Peyer's patch (tissue), 4 donors: ENCODE measurements at places on chromosomes 6 and 20. TPM values are rescaled to one million over a fixed set of nuclear protein-coding genes. Genes with fewer than 3 reads are reported as not detected.

Gene OPRM1
- total RNA-seq: not detected

Gene THBD
- total RNA-seq: 7.9 TPM

DNA sequence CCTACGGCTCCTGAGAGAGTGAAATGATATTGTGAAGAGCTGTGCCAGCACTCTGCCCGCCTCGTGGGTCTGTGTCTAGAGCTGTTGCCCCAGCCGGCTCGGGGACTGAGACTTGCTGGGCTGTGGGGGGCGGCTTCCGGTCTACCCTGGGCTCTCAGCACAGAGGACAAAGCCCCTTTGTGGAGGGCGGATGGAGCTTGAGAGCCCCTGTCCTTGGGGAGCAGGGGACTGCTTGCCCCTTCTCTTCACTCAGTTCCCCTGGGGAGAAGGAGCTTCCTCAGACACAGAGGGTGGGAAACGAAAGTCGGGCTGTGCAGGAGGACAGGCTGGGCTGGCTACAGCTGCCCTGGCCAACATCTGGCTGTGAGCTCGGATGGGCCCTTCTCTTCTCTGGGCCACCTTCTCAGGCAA is 11.0 kb downstream of the SRC start:
- H3K36me3 ChIP-seq: peaks cover 10% of the 10 kb centered on the region
- peaks cover 54% of the 10 kb centered on the region for H3K4me1 ChIP-seq
- H3K4me3 ChIP-seq: no peak overlapping the region

DNA sequence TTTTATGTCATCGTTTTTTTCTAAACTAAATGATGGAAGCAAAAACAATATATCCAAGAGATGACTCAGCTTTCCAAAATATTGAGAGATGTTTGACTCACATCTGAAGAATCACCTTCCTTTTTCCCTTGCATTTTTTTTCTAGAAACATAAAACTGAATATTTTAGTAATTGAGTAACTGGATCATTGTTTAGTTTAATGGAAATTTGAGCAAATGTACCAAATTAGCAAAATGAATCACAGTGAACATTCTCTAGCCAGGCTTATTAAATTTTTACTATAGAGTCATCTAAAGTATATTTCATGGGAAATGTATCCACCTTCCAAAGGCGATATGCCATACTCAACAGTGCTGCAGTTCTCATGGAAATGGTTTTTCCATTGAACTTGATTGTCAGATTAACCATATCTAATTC is 145.5 kb downstream of the TENT5A start:
- no peaks in the 10 kb centered on the region for H3K36me3 ChIP-seq
- H3K4me3 ChIP-seq: no peak overlapping the region

GRCh38 chr20:62595491-62595890 is 46.8 kb upstream of the SLCO4A1 start:
- no peak overlapping the region for H3K27ac ChIP-seq
- H3K4me3 ChIP-seq: no peak overlapping the region
- DNase-seq: no peak
- no peaks in the 10 kb centered on the region for H3K4me1 ChIP-seq
- H3K36me3 ChIP-seq: no peaks in the 10 kb centered on the region
- peaks cover 4% of the 10 kb centered on the region for H3K27me3 ChIP-seq

Gene ASIP
- total RNA-seq: not detected

- H3K36me3 ChIP-seq: no peaks in the 10 kb centered on the region
- H3K27ac ChIP-seq: no peak overlapping the region
- DNase-seq: no peak
- H3K4me3 ChIP-seq: no peak overlapping the region
- H3K27me3 ChIP-seq: no peaks in the 10 kb centered on the region
- H3K4me1 ChIP-seq: no peaks in the 10 kb centered on the region
Observed at GRCh38 chr6:145733207-145733606, 2.1 kb downstream of the EPM2A start.

Gene IL20RA
- not detected for total RNA-seq

DNA sequence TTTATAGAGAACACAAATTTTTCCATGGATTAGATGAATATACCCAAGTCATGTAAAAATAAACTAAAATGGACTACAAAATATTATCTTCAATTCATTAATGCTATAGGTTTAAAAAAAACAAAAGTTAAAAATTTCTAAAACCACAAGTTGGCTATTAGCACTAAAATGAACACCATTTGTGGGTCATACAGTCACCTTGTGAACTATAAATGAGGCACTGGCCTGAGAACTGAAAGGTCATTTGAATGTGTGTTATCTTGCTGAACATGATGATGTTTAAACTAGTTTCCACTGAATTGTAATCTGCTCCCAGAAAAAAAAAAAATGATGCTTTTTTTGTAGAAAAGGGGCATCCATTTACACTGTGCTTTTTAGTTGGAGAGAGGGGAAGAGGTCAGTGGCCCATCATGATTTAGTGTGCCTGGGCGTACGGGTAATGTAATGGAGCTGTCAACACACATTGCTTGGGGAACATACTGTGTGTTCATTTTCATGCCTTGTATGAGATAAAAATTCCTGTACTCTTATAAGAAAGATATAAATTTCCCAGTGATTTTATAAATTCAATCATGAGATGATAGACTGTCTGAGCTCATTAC is 96.6 kb upstream of the FKBP1C start:
- H3K36me3 ChIP-seq: no peaks in the 10 kb centered on the region
- no peak overlapping the region for H3K4me3 ChIP-seq

Gene MUCL3
- total RNA-seq: not detected

DNA sequence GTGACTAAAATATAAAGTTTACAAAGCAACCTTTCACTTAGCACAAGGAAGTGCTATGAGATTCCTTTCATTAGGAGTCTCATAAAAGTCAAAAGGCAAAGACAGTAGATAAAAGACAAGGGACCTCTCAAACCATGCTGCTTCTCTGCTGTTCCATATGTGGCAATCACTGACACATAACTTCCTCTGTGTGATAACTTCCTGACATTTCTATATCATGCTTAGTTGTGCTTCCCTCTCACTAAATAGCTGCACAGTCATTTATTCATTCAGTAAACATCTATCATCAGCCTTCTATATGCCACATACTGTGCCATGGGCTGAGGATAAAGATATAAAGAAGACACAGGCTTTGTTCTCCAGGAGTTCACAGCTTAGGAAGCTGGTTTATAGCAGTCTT is 214.8 kb upstream of the GRIK2 start:
- no peaks in the 10 kb centered on the region for H3K27me3 ChIP-seq
- no peak overlapping the region for H3K4me3 ChIP-seq
- H3K27ac ChIP-seq: no peak overlapping the region
- DNase-seq: no peak

Gene SLC12A5
- total RNA-seq: not detected

Gene MDFI
- total RNA-seq: not detected

- H3K27ac ChIP-seq: no peak overlapping the region
- H3K36me3 ChIP-seq: no peaks in the 10 kb centered on the region
- no peak overlapping the region for H3K4me3 ChIP-seq
- no peak for DNase-seq
Observed at GRCh38 chr20:58466729-58467571, 48.2 kb downstream of the APCDD1L start.

DNA sequence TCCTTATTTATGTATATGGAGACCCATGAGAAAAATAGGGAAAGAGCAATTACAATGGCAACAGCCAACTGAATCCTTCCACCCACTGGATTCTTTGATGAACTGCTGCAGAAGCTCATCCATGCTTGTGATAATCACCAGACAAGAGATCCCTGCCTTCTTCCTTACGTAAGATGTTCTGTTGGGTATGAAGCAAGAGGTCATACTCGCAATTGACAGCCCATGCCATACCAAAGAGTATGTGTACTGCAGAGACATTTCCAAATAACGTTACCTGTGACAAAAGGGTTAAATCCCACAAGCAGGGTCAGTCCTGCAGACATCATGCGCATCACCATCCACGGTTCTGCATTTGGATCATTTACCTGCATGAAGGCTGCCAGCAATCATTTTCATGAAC is 27.8 kb downstream of the ELOVL5 start:
- H3K36me3 ChIP-seq: no peaks in the 10 kb centered on the region
- no peaks in the 10 kb centered on the region for H3K4me1 ChIP-seq
- H3K4me3 ChIP-seq: no peak overlapping the region
- H3K27me3 ChIP-seq: no peaks in the 10 kb centered on the region

GRCh38 chr6:130027948-130028347 is 9.6 kb downstream of the L3MBTL3 start:
- H3K27ac ChIP-seq: peak overlapping the region; percentile 25
- no peaks in the 10 kb centered on the region for H3K36me3 ChIP-seq
- no peaks in the 10 kb centered on the region for H3K4me1 ChIP-seq

Gene VNN1
- total RNA-seq: 4.1 TPM

Gene RAD21L1
- not detected for total RNA-seq

Gene CCN6
- total RNA-seq: not detected

Gene FERMT1
- 21.2 TPM for total RNA-seq

Gene C20orf202
- total RNA-seq: not detected

GRCh38 chr6:42201382-42201781 is 6.6 kb upstream of the GUCA1B start:
- DNase-seq: no peak
- H3K4me3 ChIP-seq: no peak overlapping the region
- H3K27me3 ChIP-seq: no peaks in the 10 kb centered on the region
- no peak overlapping the region for H3K27ac ChIP-seq

DNA sequence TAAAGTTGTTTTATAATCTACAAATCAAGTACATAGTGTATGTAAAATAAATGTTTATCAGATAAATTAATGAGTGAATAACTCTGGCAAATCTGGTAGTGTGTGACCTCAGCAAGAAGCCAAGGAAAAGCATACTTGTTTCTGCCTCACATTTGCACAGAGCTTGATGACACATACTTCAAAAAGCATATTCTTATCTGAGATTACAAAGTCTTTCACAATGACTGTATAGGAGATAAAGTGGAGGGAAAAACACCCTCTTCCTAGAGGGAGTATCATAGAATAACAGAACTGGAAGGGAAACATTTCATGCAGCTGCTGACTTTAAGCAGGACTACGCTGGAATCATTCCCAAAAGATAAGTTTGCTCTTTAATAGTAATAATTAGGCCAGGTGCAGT is 28.1 kb upstream of the AKAP7 start:
- peaks cover 22% of the 10 kb centered on the region for H3K4me1 ChIP-seq
- no peaks in the 10 kb centered on the region for H3K36me3 ChIP-seq
- no peak for DNase-seq
- H3K4me3 ChIP-seq: no peak overlapping the region
- no peaks in the 10 kb centered on the region for H3K27me3 ChIP-seq
- no peak overlapping the region for H3K27ac ChIP-seq

GRCh38 chr6:74597266-74597665 is 608.6 kb downstream of the COL12A1 start:
- no peaks in the 10 kb centered on the region for H3K4me1 ChIP-seq
- no peaks in the 10 kb centered on the region for H3K36me3 ChIP-seq
- no peaks in the 10 kb centered on the region for H3K27me3 ChIP-seq
- no peak for DNase-seq

DNA sequence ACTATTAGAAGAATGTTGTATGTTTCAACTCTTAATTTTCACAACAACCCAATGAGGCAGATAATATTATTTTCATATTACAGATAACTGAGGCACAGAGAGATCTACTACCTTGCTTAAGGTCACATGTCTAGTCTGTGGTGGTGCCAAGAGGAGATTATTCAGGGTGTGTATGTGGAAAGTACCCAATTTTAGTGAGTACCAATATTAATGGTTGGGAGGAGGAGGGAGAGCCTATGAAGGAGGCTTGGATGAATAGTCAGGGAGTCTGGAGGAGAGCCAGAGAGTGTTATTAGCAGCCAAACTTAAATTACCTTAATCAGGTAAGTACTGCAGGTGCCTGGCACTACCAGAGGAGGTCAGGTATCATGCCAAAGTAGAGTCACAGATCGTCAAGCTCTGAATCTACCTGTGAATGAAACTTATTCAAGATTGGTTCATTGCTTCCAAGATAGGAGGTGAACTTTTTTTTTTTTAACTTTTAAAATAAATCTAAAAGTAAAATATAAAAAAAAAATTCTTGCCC is 10.9 kb upstream of the CALHM6 start:
- H3K4me1 ChIP-seq: no peaks in the 10 kb centered on the region
- H3K4me3 ChIP-seq: no peak overlapping the region
- H3K27ac ChIP-seq: no peak overlapping the region
- DNase-seq: no peak
- H3K36me3 ChIP-seq: no peaks in the 10 kb centered on the region
- H3K27me3 ChIP-seq: no peaks in the 10 kb centered on the region

- no peaks in the 10 kb centered on the region for H3K36me3 ChIP-seq
- no peak for DNase-seq
- no peaks in the 10 kb centered on the region for H3K27me3 ChIP-seq
- no peak overlapping the region for H3K4me3 ChIP-seq
Observed at GRCh38 chr20:36030149-36030548, 61.8 kb downstream of the CNBD2 start.

Gene FAM83C
- total RNA-seq: not detected

Gene SLPI
- 28.0 TPM for total RNA-seq

DNA sequence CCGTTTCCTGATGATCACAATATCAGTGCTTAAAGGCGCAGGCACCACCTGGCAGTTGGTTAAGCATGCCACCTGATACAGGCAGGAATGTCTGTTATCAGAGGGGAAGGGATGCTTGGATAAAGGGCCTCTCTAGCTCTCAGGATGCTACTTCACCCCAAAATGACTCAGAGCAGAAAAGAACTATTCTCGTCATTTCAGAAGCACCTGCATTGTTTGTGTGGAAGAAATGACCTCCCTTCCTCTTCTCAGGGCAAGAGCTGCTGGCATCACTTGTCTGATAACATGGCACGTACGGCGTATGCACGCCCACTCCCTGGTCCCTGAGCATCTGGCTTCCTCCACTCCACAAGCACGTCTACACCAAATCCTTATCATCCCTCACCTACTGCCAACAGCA is 47.3 kb downstream of the ATP9A start:
- peak; percentile 15 for DNase-seq
- H3K36me3 ChIP-seq: no peaks in the 10 kb centered on the region
- H3K27me3 ChIP-seq: no peaks in the 10 kb centered on the region
- no peak overlapping the region for H3K4me3 ChIP-seq
- H3K4me1 ChIP-seq: no peaks in the 10 kb centered on the region
- no peak overlapping the region for H3K27ac ChIP-seq

DNA sequence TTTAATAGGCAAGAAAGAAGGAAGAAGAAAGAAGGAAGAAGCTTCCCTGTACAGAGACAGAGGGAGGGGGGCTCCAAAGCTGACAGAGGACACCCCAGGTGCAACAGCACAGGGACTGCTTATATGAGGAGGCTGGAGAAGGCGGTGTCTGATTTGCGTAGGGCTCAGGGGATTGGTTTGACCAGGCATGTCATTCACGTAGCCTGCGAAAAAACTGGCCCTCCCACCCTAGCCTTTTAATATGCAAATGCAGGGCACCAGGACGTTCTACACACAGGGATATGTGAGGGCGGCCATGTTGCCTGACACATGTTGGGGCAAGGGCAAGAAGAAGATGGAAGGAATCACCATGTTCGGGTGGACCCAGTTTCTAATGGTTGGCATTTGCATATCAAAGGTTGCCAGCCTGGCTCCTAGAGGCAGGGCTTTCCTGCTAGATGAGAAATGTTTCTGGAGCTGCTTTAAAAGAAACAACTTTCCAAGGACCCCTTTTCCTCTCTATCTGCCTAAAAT is 305.4 kb upstream of the CDYL start:
- no peaks in the 10 kb centered on the region for H3K27me3 ChIP-seq
- no peak overlapping the region for H3K4me3 ChIP-seq
- DNase-seq: no peak
- H3K4me1 ChIP-seq: no peaks in the 10 kb centered on the region
